Stimulated activated CD8-positive, alpha-beta memory T cell treated with anti-CD3 and anti-CD28 coated beads, Interleukin-15, amount 100 ng/mL, for 4 hours (primary cell): ENCODE measurements at places on chromosomes 1 and 21.

- no peak for DNase-seq
Observed at GRCh38 chr1:22204057-22204840, 61.4 kb upstream of the WNT4 start.

GRCh38 chr1:42177541-42177981 lies 13.0 kb upstream of the GUCA2A start:
- DNase-seq, result no peak

- no peak for DNase-seq
Observed at GRCh38 chr1:40564506-40564905, 33.1 kb downstream of the ZNF684 start.

DNA sequence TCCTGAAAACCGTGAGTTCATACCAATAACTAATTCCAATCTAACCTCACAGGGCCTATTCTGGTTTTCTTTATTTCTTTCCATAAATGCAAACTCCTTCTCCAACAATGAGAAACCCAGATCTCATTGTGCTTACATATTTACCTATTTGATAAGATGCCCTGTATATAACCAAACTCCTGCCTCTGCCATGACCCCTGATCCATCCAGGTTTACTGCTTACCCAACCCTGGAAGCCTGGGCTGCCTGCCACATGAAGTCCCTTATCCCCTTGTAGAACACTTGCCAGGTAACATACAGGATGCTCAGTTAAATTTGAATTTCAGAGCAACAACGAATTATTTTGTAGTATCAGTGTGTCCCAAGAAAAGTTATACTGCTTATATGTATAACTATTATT lies 766.1 kb downstream of the LTN1 start:
- DNase-seq, result no peak

- DNase-seq, result no peak
Observed at GRCh38 chr1:166139735-166140134, 27.1 kb downstream of the FAM78B start.

DNA sequence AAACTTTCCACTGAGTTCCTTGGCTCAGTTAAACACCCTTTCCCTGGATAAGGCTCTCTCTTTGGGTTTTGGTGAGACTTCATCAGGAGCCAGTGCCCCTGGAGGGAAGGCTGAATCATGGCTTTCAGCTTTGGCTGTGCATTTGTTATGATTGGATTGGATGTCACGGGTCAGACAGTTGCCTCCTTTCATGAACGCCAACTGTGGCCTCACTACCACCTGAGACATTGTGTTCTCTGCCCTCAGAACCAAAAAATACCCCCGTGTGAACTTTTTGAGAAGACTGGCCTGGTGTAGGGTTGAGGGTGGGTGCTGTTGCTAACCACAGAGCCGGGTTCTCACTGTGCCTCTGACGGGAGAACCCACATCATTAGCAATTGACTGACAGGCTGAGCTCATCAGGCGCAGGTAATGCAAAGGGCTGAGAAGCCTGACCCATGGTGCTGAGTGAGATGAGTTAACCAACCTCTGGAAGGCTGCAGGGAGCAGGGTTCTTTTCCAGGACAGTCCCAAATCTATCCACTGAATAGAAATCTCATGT lies 65.6 kb downstream of the HHAT start:
- no peak for DNase-seq

DNA sequence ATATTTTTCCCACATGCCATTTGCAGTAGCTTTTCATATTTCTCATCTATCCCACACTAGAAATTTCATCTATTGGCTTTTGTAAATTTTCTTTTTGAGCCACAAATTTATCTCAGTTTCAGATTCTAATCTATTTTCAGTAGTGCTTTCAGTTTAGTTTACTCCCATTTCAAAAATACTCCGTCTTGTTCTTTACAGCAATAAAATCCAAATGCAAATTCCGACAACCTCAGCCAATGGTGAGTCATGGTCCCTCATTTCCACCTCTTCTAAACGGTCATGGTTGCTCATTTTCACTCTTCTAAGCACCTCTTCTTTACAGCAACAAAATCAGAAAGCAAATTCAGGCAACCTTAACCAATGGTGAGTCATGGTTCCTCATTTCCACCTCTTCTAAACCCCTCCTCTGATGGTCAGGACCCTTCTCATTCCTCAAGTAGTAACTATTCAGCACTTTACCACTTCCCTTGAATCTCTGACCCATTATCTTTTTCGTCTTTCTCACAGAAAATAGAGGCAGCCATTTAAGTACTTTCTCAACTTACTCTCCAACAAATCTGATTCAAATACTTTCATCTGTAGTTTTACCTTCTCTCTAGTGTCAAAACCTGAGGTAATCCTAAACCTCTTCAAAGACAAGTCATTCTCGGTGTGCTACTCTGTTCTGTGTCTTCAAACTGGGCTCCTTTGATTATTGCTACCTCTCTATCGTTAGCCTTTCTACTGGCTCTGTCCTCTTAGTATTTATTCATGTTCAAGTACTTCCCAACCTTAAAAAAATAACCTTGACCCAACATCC lies 34.4 kb downstream of the C21orf91 start:
- peak; percentile 12 for DNase-seq

DNA sequence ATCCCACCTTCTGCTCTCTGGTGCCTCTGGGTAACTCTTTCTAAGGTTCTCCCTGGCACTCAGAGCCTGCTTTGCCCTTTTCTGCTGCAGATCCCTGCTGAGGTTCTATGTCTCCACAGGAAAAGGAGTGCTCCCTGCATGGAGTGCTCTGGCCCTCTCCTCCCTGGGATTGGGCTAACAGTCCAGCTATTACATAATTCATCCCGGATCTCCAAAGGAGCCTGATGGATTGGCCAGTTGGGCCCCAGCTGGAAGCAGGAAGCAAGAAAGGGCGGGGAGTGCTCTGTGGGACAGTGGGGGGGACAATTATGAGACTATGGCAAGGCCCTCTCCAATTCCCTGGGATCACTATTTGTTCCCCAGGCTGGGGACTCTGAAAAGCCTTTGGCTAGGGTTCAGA lies 51.9 kb upstream of the GOLT1A start:
- DNase-seq, result no peak
